ENCODE measurements at places on chromosomes 5 and 9.

- DNase-seq, result no peak
These were observed 22.9 kb upstream of the ADAM19 start for GRCh38 chr5:157598350-157598936.

DNA sequence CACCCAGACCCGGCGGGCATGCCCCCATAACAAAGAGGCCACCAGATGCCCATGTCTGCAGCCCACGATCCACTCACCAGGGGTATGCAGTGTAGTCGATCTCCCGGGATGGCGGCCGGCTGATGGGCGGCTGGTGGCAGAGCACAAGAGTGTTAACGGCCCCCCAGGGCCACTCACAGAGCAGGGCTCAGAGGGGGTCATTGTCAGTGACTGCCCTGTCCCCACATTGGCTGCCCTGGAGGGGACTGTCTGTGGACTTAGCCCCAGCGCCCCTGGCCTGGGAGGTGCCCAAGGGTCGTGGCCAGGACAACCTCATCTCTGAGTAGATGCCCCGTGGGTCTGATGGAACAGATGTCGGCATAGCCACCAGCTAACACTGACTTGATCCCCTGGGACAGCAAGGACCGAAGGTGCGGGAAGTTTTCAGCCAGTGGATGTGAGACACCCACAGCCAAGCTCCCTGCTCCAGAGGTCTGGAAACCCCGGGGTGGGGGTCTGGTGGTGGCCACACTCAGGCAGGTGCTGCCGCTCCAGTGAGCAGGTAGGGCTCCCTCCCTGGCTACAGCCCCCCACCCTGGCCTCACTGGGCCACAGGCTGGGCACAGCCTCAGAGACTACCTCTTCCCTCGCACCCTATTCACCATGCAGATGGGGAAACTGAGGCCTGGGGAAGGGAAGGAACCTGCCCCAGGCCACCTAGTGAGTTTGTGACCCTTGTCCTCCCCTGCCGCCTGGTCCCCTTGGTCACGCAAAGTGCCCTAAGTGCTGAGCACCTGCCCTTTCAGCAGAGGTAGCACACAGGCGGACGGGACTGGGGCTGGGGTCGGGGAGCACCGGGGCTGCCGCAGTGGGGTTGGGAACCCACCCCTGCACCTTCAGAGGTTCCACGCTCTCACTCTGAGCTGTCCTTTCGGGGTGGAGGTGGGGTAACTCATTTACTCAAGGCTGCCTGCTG is 38.1 kb upstream of the SARDH start:
- no peak for DNase-seq

DNA sequence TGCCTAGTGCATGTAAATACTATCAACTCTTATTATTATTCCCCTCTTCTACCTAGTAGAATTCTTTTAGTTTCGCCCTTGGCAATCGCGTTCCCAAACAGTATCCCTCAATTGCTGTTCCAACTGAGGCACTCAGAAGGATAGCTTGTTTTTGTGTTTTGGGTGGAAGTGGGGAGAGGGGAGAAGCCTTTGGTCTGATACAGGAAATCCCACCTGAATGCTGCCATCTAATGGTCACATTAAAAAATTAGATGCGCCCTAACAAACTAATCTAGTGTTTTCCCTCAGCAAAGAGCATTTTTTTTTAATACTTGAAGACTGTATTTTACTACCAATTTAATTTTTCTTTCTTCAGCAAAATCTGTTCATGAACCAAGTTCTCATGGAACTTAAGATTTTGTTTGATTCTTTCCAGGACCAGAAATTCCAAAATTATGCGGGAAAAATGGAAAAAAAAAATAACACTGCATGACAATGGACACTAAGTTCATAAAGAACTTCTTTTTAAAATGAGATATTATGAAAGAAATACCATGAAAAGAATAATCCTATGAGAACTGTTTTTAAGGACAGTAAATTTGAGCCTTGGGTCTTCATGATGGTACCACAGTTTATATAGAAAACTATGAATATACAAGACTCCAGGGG is 22.2 kb upstream of the GLDC start:
- no peak for DNase-seq

GRCh38 chr9:127279717-127280285 is 15.2 kb downstream of the GARNL3 start:
- DNase-seq, result no peak

- no peak for DNase-seq
These were observed 42.1 kb downstream of the MRPL36 start for GRCh38 chr5:1757511-1757910.

DNA sequence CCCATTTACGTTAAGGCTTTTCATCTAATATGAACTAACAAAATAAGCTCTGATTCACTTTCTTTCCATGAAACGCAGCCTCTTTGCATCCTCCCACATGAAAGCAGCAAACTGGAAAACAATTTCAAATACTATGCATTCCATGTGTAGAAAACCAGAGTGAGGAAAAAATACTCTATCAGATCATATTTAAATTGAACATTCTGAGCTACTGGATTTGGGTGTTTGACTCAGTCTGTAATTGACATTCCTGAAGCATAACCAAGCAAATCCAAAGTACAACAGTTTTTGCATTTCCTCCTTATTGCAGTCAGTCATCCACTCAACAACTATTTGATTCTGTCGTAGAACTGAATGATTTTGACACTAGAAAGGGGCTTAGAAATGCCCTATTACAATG is 399.1 kb upstream of the NMUR2 start:
- no peak for DNase-seq

DNA sequence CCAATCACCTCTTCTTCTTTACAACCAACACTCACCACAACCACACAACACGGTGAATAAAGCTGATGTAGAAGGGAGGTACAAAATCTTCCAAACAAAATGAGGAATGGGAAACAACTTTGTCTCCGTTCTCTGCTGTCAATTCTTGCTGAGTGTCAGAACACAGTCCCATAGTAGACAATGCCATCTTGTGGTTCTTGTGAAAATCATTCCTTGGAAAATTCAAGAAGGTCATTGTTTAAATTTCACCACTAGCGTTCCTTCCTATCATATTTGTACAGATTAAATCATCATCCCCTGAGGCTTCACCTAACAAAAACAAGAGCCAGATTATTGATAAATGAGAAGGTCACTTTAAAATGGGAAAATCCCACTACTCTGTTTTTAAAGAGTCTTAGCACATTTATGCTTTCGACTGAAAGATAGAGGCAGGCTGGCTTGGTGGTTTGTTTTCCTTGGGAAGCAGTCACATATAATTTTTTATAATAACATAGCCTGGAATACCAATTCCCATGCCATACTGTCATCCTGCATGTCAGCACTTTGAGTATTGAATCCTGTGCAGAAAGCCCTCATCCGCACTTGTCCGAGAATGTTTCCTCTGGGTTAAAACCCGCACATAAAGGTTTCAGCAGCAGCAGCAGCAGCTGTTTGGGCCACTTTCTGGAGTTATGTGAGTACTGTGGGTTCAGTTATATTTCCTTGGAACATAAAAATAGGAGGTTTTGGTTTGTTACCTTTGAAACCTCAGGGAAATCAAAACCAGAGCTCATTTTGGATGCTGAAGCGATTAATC is 395.0 kb upstream of the SMARCA2 start:
- DNase-seq, result no peak

All from stimulated activated CD8-positive, alpha-beta memory T cell treated with anti-CD3 and anti-CD28 coated beads, Interleukin-12 subunit alpha, Interleukin-12 subunit beta, amount 100 ng/mL, for 1 hour (primary cell).